SK-MEL-5 (cell line): ENCODE measurements at places on chromosomes 16 and 17. TPM values are rescaled to one million over a fixed set of nuclear protein-coding genes. Genes with fewer than 3 reads are reported as not detected.

KRTAP9-2 gene
- total RNA-seq = not detected in 2 replicates

CCL7 gene
- total RNA-seq = not detected in 2 replicates

DNA sequence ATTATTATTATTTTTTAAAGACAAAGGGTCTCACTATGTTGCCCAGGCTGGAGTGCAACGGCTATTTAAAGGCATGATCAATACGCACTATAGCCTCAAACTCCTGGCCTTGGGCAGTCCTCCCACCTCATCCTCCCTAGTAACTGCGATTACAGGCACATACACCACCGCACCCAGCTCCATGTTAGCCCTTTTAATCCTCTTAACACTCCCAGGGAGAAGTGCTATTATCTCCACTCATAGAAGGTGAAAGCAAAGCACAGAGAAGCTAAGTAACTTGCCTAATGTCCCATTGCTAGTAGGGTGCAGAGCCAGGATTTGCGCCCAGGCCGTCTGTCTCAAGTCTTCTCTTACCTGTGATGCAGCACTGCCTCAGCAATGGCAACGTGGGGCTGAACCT is 5.0 kb downstream of the HAS3 start:
- no peak for DNase-seq

DNA sequence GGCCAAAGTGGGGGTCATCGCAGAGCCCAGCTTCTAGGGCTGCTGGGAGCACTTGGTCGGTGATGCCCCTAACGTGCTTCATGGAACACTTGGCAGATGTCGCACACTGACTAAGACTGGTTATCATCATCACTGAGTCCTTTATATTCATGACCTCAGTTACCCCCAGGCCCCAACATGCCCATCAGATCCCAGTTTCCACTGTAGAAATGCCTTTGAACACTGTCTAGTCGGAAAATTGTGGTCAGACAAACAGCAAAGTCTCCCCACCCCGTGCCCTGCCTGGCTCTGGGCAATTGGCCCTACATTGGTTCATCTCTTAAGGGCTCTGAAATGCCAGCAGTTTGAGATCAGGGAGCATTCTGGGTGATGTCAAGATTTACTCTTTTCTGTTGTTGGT is 51.3 kb downstream of the NKD1 start:
- no peak for DNase-seq

DNA sequence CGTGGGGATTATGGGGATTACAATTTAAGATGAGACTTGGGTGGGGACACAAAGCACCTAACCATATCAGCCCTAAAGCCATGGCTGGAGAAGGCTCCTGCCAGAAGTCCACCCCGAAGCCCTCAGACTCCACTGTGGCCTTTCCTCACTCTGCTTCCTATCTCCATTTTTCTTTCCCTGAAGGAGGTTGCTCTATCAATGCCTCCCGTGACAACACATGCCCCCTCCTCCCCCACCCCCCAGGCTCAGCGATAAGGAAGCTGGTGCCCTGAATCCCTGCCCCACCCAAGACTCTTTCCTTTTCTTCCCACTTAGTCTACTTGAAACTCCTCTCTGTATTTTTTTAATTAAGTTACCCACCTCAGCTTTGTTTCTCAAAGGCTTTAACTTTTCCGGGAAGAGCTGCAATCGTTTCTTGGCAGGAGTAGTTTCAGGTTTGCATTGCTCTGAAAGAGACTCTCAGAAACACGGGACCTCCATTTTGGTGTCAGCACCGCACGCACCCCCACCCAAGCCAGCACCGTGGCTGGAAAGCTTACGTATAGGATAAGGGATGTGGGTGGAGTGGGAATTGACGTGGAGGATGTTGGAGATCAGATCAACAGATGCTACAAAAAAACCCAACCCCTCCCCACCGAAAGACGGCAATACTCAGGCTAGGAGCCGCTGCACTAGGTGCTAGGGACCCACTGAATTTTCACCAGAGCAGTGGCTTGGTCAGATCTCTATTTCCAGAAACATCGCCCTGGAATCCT is 15.2 kb upstream of the CA4 start:
- peak; percentile 30 for DNase-seq

DNA sequence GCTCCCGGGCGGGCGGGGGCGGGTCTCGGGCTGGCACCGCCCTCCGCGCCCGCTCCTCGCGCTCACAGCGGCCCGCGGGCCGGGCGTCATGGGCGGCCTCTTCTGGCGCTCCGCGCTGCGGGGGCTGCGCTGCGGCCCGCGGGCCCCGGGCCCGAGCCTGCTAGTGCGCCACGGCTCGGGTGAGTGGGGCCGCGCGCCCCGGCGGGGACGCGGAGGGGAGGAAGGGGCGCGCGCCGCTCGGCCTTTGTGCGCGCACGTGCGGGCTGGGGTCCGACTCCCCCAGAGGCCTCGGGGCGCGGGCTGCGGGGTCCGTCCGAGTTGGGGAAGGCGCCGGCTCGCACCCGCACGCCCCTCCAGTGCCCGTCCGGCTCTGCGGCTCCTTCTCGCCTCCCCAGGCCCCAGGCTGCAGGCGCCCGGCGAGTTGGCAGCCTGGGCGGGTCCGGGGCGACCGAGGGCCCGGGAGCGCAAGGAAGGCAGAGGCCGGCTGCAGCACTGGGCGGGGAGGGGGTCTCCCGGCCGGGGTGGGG is at the start of gene NME4:
Gene NME4, plus strand, starts transcription at position 65 of the 527 bp plus-strand sequence. Its CDS starts 24 bp downstream, at position 89.
- DNase-seq = no peak

DNA sequence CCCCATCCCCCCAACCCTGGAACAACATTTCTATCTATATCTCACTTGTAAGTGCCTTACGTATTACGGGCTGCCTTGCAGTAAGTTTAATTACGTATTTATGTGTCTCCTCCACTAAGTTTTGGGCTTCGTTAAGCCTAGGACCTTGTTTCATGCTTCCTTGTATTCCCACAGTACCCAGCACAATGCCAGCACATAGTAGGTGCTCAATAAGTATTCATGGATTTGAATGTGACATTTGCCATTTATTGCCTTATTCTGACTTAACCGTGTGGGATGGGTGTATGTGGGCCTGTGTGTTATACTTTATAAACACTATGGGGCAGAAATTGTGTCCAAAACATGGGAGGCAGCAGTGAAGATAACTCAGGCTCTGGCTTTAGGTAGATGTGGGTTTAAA is 6.0 kb downstream of the COA3 start:
- DNase-seq = no peak

- DNase-seq = no peak
Observed at GRCh38 chr17:74260525-74260850, 13.5 kb upstream of the DNAI2 start.

GRCh38 chr17:47807421-47807820 is 14.2 kb downstream of the OSBPL7 start:
- no peak for DNase-seq

GRCh38 chr16:85490407-85491057 is 122.6 kb upstream of the GSE1 start:
- DNase-seq = no peak
